HFFc6 (cell line): ENCODE measurements at places on chromosomes 5 and 9.
A peak's percentile ranks its signal among the peaks of the same experiment; 100 is the strongest.

- DNase-seq, result no peak
These were observed 204.3 kb downstream of the PIK3R1 start for GRCh38 chr5:68419637-68420452.

DNA sequence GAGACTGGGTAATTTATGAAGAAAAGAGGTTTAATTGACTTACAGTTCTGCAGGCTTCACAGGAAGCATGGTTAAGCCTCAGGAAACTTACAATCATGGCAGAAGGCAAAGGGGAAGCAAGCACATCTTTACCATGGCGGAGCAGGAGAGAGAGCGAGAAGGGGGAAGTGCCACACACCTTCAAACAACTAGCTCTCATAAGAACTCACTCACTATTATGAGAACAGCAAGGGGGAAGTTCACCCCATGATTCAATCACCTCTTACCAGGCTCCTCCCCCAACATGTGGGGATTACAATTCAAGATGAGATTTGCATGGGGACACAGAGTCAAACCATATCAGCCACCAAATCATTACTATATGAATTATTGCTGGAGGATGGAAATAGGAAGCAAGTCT is 30.3 kb upstream of the STX17 start:
- DNase-seq, result no peak

GRCh38 chr5:171387970-171388815 is 544 bp downstream of the NPM1 start:
- peak; percentile 57 for DNase-seq

DNA sequence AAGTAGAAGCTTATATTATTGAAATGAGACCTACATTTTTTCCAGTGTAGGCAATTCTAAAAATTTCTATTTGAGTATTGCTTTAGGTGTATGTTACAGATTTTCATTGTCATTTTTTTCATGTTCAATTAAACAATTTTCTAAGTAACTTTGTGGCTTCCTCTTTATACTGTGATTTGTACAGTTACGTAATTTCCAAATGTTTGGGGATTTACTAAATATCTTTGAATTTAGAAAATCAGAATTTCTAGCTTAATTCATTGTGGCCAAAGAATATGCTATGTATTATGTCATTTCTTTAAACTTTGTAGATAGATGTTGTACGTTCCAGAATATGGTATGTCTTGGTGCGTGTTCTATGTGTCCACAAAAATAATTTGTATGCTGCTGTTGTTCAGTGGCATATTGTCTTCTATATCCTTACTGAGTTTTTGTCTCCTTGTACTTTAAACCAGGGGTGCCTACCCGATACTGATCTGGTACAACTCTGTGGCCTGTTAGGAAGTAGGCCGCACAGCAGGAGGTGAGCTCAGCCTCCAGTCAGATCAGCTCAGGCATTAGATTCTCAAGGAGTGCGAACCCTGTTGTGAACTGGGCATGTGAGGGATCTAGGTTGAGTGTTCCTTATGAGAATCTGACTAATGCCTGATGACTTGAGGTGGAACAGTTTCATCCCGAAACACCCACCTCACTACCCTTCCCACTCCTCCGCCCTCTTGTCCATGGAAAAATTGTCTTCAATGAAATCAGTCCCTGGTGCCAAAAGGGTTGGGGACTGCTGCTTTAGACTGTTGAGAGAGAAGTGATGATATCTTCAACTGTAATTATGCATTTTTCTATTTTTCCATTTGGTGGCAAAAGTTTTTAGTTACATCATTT is 63.5 kb downstream of the UBE2R2 start:
- no peak for DNase-seq

- no peak for DNase-seq
These were observed 24.7 kb upstream of the CEP72 start for GRCh38 chr5:587403-587802.

DNA sequence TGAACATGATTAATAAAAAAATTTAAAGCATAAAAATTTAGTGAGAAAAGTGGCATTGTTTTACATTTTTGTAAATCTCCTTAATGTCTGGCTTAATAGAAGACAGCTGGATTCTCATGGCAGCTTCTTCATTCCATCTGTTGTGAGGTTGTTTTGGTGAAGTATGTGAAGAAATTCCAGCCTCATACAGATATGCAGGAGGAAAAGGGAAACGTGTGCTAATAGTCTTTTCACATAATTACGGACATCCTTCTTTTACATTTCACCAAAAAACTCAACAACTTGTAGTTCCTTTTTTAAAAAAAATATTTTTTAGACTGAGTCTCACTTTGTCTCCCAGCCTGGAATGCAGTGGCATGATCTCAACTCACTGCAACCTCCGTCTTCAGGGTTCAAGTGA is 46.9 kb downstream of the HACD4 start:
- DNase-seq, result no peak

- DNase-seq, result no peak
These were observed 121.3 kb upstream of the KLF9 start for GRCh38 chr9:70535546-70536323.

DNA sequence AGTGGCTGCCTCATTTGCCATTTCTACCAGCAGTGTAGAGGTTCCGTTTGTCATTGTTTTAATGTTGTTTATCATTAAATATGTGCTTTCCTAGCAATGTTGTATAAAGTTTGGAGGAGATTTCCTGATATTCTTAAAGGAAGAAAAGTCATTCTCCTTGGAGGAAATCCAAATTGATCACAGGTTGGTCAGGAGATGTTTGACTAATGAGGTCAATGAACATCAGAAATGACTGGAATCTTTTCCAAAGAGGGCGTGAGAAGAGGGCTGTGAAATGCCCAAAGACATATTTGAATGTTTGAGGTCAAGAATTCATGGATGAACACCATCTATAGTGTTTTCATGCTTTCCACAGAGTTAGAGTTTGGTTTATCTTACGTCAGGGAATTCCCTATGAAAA is 471.3 kb downstream of the MAT2B start:
- no peak for DNase-seq

GRCh38 chr5:153084511-153084910 is 406.0 kb upstream of the GRIA1 start:
- DNase-seq, result no peak

- DNase-seq, result no peak
These were observed 171.2 kb downstream of the TRPM3 start for GRCh38 chr9:70950270-70950669.

- no peak for DNase-seq
These were observed 167.2 kb upstream of the IRX4 start for GRCh38 chr5:2049876-2050275.

GRCh38 chr9:99336531-99336930 is 114.4 kb downstream of the SEC61B start:
- DNase-seq, result no peak

- no peak for DNase-seq
These were observed 20.8 kb downstream of the OR1L3 start for GRCh38 chr9:122695696-122696095.

GRCh38 chr9:77523891-77524290 is 124.2 kb downstream of the GNA14 start:
- DNase-seq, result no peak

DNA sequence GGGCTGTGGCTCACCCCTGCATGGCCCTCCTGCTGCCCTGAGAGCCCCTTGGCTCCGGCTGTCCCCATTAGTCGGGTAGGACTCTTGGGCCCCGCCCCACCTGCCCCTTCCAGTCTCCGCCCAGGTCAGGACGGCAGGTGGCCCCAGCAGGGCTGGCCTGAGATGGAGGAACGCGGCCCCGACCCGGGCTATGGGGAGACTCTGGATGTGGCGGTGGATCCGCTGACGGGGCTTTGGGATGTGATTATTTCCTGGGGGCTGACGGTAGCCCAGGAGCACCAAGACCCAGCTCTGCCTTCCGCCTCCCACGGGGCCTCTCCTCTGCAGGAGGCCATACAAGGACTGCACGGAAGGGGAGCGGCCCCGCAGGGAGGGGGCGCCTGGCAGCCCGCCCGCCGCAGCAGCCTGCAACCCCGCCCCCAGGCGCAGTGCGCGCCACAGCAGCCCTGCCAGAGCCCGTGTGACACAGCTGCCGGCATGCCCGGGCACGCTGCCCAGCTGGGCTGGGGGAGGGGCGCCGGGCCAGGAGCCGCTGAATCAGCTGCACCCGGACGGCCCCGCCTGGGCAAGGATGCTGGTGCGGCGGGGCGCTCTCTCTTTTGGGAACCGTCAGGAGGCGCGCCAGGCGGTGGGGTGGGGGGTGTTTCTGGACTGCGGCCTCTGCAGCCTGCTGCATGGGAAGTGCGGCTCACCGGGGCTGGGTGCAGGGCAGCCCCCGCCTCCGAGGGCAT is 9.2 kb downstream of the TMEM250 start:
- DNase-seq, result peak; percentile 88

DNA sequence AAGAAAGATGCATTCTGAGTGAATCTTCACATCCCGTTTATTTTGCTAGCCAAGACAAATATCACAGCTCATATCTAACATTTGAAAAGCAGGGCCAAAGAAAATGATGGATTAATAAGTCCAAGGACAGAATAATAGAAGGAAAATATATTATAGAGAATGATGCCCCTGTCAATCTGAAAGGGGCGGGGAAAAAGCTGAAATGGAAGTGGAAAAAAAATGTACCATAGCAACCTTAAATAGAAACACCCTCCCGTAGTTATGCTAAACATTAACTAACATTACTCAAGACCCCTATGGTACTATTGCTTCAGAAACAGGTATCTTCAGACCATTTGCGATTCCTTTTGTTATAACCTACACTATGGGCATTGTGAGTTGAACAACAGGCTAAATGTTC is 67.7 kb upstream of the SMARCA2 start:
- no peak for DNase-seq

DNA sequence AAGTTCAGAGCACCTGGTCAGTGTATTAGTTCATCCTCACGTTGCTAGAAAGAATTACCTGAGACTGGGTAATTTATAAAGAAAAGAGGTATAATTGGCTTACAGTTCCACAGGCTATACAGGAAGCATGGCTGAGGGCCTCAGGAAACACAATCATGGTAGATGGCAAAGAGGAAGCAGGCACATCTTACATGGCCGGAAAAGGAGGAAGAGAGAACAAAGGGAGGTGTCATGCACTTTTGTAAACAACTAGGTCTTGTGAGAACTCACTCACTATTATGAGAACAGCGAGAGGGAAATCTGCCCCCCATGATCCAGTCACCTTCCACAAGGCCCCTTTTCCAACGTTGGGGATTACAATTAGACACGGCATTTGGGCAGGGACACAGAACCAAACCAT is 28.8 kb upstream of the CAVIN4 start:
- DNase-seq, result no peak

DNA sequence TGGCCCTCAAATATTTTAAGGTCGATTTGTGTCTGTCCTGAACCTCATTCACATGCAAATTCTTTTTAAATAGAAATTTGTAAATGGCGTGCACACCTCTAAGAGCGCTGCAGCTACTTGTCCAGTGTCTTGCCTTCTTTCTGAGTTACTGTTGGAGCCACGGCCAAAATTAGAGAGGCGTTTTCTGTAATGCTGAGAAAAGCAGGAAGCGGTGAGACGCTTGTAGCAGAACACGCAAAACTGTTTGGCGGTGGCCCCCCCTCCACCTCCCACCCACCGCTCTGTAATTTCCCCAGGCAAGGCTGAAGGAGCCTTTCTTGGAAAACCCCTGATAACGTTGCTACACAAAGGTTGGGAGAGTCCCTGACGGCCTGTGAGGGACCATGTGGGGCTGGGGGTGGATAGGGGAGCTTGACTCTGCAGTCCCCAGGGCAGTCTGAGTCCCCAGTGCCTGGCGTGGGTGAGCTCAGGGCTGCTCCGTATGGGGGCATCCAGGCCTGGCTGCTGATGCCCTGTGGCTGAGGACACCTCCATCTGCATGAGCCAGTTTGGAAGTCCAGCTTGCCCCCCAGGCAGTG is 96.5 kb downstream of the GADD45G start:
- DNase-seq, result no peak

DNA sequence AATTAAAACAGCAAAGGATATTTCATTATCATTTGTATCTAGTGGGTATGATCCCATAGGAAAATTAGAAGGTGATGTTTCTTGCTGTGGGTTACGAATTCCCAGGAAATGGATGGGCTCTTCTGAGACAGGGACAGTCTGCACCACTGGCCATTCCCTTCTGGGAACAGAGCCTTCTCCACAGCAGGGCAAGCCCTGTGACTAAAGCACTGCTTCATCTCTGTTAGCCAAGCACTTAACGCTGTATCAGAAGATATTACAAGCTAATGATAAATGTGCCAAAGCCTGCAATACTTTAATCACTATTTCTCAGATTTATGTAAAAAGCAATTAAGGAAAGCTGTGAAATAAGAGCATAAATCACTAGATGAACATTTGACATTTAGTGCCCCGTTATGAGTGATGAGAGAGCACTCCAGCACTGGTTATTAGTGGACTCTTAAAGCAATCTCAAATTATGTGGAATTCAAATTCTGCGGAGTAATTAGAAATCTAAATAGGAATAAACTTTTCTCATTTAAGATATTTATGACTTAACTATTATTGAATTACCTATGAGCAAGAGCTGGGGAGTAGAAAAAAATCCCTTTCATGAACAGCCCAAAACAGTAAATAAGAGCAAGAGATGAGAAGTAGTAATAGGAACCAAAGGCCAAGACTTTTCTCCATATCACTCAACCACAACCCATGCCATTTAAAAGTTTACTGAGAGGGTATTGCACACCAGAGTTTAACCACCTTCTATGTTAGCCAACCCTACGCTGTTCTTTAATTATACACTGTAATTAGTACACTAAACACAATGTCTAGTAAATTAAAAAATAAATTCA is 49.2 kb downstream of the FAM240B start:
- DNase-seq, result no peak

GRCh38 chr5:154005648-154006047 is 33.1 kb downstream of the FAM114A2 start:
- DNase-seq, result no peak

- DNase-seq, result no peak
These were observed 217.4 kb downstream of the SLIT3 start for GRCh38 chr5:169083394-169084018.

GRCh38 chr9:86756576-86757381 is 190.5 kb downstream of the GAS1 start:
- no peak for DNase-seq

- peak; percentile 7 for DNase-seq
These were observed 149.1 kb upstream of the VCAN start for GRCh38 chr5:83322273-83322924.

GRCh38 chr9:28720746-28721145 is 1147.5 kb upstream of the C9orf72 start:
- no peak for DNase-seq

DNA sequence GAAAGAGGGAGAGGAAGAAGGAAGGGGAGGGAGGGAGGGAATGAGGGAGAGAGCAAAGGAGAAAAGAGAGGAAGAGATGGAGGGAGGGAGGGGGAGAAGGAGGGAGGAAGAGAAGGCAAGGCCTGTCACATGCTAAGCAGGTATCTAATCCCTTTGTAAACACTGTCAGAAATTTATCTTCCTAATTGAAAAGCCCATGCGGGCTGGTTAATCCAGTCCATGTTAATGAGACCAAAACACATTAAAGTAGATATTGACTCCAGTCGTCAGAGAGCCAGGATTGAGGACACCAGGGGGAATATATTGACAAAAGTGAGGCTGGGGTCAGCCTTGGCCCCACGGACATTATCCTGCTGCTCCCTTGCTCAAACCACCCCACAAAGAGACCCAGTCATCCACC is 37.4 kb upstream of the ALDH1B1 start:
- no peak for DNase-seq
